ENCODE measurements at places on chromosomes 12 and 14.
A peak's percentile ranks its signal among the peaks of the same experiment; 100 is the strongest.

GRCh38 chr14:97995038-97995437, 1197.9 kb downstream of the VRK1 start:
- no peak for DNase-seq

GRCh38 chr12:67504026-67504425, 144.5 kb upstream of the DYRK2 start:
- peak; percentile 9 for DNase-seq

DNA sequence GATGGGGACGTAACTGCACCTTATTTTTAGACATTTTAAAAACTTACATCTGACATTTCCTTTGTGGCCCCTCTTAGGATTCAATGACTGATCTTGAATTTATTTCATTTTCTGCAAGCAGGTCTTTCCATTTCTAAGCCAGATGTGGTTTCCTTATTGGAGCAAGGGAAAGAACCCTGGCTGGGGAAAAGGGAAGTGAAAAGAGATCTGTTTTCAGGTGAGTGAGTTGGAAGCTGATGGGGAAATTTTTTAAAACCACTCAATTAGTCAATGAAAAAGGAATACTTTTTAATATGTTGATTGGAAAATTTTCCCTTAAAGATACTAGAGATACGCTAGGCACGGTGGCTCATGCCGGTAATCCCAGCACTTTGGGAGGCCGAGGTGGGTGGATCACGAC, 2.6 kb downstream of the ZNF140 start:
- DNase-seq = no peak

DNA sequence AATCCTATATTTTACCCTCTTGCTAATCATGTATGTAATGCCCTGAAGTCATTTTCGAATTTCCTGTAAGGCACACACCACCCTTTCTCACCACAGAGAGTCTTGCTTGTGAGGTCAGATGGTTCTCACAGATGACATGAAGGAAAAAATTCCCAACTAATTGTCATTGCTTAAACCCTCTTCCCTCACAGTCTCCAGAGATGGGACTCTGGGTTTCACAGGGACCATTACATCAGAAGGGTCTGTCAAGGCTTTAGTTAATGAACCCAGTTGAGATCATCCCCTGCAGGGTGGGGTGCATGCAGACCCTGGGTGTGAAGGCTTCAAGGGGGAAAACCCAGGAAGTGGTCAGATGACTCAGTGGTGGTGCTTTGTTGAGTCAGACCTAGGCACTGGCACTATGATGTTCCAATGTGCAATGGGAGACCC, 229.6 kb downstream of the BCAT1 start:
- DNase-seq = no peak

- no peak for DNase-seq
These were observed 171.0 kb downstream of the BTG1 start for GRCh38 chr12:91974541-91975085.

GRCh38 chr14:72662214-72662613, 231.7 kb downstream of the DPF3 start:
- no peak for DNase-seq

- DNase-seq = peak; percentile 24
These were observed 718 bp upstream of the TROAP start for GRCh38 chr12:49322367-49322707.

DNA sequence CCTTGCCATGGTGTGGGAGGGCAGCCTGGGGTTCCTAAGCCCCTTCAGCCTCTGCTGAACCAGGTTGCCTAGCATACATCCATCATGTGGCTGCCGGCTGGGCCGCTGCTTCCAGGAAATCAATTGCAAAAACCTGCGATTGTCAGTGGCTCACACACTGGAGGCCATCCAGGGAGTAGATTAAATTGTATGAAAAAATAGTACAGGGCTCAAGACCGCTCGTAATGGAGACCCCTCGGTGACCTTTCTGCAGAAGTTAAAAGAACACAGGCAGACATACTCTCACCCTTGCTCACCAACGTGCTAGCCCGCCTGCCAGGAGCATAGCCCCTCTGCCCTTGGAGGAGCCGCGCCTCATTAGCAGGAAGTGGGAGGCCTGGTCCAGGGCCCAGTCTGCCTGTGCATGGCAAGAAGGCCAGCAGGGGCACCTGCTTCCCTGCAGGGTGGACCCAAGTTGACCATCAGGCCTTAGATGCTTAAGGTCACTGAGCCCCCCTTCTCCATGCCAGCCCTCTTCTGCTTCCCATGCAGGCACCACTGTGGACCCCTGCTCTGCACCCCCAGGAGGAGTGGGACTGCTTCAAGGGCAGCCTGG, 31.4 kb upstream of the CIPC start:
- no peak for DNase-seq

- no peak for DNase-seq
These were observed 223.7 kb downstream of the TMTC2 start for GRCh38 chr12:82910246-82910893.

All from hematopoietic multipotent progenitor cell treated with erythropoietin and hydrocortisone succinate and interleukin-3 and kit ligand, for 6 days (in vitro differentiated cells).